Stimulated activated CD8-positive, alpha-beta memory T cell treated with anti-CD3 and anti-CD28 coated beads, Interleukin-15, amount 100 ng/mL, for 48 hours (primary cell): ENCODE measurements at places on chromosomes 1 and 21.

GRCh38 chr1:206518206-206518605, 10.9 kb downstream of the RASSF5 start:
- DNase-seq = no peak

DNA sequence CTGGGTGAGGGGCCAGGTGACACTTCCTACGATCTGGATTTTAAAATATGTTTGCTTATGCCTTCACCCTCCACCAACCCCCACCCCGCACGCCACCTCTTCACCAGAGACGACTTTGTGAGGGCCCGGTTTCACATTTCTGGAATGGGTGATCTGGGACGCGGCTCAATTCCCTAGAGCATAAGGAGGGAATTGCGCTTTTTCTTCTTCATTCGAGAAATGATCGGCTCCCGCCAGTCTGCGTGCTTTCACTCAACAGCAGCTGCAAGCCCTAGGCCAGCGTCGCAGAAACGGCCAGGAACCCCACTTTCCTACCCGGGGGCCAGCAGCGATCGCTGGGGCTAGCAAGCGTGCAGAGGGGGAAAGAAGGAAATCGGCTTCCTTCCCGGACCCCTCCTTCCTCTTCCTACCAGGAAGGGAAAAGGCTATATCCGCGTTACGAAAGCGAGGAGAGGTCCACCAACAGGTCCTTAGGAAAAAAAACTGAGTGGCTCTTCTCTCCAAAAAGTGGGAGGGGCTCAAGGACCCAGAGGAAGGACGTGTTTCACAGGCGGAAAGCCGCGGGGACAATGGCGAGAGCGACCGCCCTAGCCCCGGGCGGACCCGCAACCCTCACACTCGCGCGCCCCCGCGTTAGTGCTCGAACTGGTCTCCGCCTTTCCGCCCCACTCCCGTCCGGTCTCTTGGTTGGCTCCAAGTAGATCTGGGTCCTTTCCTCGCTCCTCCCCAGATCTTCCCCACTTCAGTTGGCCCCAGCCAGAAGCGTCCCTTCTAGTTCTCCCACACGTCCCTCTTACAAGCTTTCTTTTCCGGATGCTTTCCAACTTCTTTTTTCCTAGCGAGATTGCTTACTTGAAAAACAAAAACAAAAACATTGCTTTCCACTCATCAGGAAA, 1.1 kb upstream of the ADAMTS1 start:
- DNase-seq = no peak

- no peak for DNase-seq
Measured at GRCh38 chr21:41754479-41754891, 12.4 kb downstream of the RIPK4 start.

- DNase-seq = no peak
Measured at GRCh38 chr1:193438771-193439170, 252.4 kb upstream of the B3GALT2 start.

- no peak for DNase-seq
Measured at GRCh38 chr1:225413708-225414375, 14.0 kb downstream of the LBR start.

GRCh38 chr1:162899422-162900146, 38.6 kb upstream of the CCDC190 start:
- DNase-seq = no peak
